ENCODE measurements at places on chromosomes 16 and 17. TPM values are rescaled to one million over a fixed set of nuclear protein-coding genes. Genes with fewer than 3 reads are reported as not detected.
A peak's percentile ranks its signal among the peaks of the same experiment; 100 is the strongest.

DNA sequence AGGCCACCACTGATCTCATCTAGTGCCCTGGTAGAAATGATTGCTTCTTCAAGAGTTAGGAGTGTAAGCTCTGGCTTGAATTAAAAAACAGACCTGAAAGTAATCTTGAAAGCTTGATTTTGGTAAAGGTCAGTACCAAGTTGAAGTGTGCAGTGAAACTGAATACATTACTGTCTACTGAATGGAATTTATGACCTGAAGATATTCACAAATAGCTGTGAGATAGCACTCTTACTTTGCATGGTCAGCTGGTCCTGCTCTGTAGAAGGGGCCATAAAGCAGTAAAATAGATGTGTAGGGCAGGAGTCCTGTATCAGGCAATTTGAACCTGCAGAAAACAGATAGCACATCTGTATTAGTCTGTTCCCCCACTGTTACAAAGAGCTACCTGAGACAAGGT, 78.6 kb downstream of the MYH13 start:
- peaks cover 8% of the 10 kb centered on the region for H3K4me1 ChIP-seq
- no peak for DNase-seq
- no peaks in the 10 kb centered on the region for H3K36me3 ChIP-seq
- H3K4me3 ChIP-seq = no peak overlapping the region
- H3K27ac ChIP-seq = no peak overlapping the region
- H3K27me3 ChIP-seq = peaks cover 13% of the 10 kb centered on the region

GRCh38 chr17:41505809-41506767, 676 bp upstream of the KRT13 start:
- DNase-seq = no peak
- H3K27me3 ChIP-seq = peaks cover 7% of the 10 kb centered on the region
- no peak overlapping the region for H3K4me3 ChIP-seq
- no peaks in the 10 kb centered on the region for H3K36me3 ChIP-seq

DNA sequence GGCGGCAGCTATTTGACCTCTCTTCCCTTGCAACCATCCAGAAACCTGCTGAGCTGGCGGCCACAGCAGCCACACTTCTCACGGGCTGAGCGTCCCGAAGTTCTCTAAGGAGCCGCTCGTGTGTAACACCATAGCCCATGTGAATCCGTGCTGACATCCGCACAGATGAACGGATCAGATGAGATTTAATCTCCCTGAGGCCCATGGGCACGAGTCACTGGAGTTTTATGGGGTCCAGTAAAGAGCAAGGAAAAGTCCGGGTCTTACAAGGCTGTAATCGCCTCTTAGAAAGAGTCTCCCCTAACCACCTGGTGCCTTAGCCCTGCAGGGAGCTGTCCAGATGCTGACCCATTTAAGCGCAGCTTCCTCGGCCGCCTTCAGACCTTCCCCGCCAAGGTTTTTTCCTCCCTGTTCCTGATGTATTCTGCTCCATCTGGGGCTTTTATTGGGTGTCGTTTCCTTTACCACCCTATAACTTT, 5.5 kb upstream of the CACNG5 start:
- no peak for DNase-seq
- no peak overlapping the region for H3K4me3 ChIP-seq
- H3K36me3 ChIP-seq = no peaks in the 10 kb centered on the region
- H3K27me3 ChIP-seq = peaks cover 47% of the 10 kb centered on the region
- peaks cover under 1% of the 10 kb centered on the region for H3K4me1 ChIP-seq
- H3K27ac ChIP-seq = no peak overlapping the region

DNA sequence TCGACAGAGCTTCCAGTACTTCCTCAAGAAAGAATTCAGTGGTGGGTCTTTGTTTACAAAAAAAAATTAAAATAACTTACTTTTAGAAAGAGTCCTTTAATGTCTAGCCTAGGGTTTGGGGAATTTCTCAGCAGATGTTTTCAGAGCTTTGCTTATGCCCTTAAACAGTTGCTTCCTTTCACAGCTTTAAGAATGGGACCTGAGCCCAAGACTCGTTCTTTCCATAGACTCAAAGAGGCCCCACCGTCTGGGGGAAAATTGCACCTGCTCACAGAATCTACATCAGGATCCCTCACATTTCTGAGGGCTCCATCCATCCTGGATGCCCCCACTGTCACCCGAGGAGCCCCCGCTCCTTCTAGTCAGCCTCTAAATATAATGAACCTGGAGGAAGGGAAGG, 60.0 kb downstream of the RGS9 start:
- DNase-seq = no peak
- H3K27ac ChIP-seq = no peak overlapping the region
- H3K4me1 ChIP-seq = no peaks in the 10 kb centered on the region
- H3K36me3 ChIP-seq = no peaks in the 10 kb centered on the region
- H3K4me3 ChIP-seq = no peak overlapping the region

GRCh38 chr17:35315283-35315682, 58.1 kb downstream of the SLFN11 start:
- H3K27ac ChIP-seq = peak overlapping the region; percentile 15
- H3K27me3 ChIP-seq = no peaks in the 10 kb centered on the region
- H3K36me3 ChIP-seq = no peaks in the 10 kb centered on the region
- no peak for DNase-seq
- H3K4me1 ChIP-seq = peaks cover 18% of the 10 kb centered on the region
- no peak overlapping the region for H3K4me3 ChIP-seq

The DLX3 gene
- not detected for total RNA-seq

DNA sequence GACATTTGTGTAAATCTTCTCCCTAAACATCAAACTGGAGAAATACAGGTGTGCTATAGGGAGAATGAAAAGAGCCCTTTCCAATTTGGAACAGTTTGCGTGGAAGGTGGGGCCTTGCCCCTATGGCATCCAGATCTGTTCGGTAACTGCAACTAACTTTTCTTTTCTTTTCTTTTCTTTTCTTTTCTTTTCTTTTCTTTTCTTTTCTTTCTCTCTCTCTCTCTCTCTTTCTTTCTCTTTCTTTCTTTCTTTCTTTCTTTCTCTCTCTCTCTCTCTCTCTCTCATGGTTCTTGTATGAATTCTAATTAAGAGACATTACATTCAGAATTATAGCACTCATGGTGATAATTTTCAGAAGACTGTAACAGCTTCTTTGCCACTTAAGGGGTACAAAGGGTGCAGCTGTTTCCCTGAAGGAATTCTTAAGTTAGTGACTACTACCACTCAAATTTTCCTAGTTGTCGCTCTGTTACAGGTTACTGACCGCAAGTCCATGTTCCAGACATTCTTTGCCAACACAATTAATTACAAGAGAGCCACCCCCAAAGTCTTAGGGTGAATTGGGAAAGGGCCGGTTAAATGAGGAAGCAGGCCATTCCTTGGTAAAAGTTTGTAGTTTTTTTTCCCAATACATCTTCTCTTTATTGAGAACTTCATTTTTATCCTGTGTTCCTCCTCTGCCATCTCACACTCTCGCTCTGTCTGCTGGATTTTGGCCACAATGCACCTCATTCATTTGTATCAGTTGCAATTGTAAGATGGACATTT, 69.8 kb downstream of the KSR1 start:
- H3K36me3 ChIP-seq = no peaks in the 10 kb centered on the region
- no peaks in the 10 kb centered on the region for H3K27me3 ChIP-seq
- DNase-seq = no peak
- H3K4me3 ChIP-seq = no peak overlapping the region
- H3K4me1 ChIP-seq = peaks cover 49% of the 10 kb centered on the region
